ENCODE measurements at places on chromosomes 1 and 21.
A peak's percentile ranks its signal among the peaks of the same experiment; 100 is the strongest.

DNA sequence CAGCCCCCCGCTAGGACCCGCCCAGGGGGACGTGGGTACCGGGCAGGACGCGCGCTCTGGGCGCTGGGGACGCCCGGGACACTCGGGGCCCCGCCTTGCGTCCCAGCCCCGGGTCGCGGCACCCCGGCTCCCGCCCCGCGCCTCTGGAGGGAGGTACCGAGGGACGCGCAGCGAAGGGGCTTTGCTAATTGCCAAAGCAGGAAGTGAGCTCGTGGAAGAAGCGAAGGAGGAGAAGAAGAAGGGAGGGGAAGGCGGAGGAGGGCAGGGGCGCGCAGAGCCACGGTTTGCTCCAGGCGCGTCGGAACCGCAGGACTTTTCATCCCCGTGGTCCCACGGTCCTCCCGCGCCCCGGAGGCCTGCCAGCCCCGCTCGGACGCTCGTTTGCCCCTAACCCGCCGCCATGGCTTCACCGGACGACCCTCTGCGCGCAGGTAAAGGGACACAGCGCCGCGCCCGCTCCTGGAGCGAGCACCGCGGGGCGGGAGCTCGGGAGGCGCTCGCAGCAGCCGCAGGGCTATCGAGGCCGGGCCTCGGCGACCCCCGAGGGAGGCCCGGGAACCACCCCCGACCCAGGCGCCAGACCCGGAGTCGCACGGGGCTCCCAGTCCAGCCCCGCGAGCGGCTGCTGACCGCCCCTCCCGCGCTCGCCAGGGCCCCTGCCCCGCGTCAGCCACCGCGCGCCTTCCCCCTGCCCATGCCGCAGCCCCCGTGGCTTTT is 1.3 kb downstream of the EDARADD start:
- DNase-seq = peak; percentile 32

DNA sequence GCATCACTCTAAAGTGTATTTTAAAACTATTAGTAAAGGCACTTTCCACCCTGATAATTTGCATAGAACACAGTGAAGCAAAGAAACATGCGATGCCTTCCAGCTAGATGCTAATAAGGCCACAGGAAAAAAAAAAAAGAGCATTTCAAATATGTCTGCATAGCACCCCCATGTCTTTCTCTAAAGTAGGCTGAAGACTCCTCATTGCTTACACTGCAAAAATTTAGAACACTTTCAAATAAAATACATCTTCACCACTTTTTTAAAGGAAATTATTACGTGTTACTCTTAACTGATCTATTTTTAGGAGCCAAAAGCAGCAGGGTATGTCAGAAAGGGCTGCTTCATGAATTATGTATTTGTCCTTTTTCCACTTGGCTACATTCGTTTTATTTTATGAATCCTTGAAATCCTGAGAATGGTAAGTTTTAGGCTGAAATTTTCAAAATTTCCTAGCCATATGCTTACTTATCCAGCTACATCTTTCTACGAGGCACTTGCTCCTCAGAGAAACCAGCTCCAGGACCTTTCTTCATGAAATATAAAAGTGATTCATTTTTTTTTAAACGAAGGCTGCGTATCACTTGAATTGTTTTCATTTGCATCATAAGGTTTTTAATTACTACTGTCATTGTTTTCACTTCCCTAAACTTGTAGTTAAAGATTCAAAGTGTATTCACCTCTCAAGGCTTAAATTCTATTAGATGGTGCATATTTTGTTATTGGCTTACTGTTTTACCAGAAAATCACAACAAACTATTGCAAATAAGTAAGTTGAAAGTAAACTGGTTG is 513.0 kb downstream of the PTPRC start:
- DNase-seq = no peak

- DNase-seq = no peak
Observed at GRCh38 chr1:238404481-238404880, 513.8 kb upstream of the ZP4 start.

DNA sequence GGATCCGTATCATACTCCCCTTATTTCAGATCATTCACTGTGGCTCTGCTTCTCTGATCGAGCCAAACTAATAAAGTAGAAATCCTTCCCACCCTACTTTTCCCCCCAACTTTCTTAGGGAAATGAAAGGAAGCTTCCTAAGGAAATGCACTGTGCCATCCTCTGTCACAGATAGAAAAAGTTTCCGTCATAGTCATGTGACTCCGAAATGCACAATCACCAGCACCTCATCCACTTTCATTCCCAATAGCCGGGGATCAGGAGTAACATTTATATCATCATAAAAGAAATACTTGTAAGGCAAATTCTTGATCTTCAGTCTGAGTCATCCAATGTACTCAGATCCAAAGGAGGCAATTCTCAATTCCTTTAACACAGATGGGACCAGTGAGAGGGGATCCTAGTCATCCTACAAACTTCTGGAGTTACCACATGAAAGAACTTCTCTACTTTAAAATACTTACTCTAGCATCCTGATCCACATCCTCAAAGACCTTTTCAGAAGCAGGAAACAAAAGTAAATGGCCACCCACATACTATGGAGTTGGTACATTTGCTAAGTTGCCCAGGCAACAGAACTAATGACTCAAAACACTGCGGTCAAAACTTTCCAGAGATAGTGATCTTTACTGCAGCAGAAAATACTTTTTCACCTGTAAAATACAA is 97.8 kb upstream of the ZC3H11B start:
- no peak for DNase-seq

GRCh38 chr1:37038227-37039093 is 4.1 kb upstream of the GRIK3 start:
- no peak for DNase-seq

DNA sequence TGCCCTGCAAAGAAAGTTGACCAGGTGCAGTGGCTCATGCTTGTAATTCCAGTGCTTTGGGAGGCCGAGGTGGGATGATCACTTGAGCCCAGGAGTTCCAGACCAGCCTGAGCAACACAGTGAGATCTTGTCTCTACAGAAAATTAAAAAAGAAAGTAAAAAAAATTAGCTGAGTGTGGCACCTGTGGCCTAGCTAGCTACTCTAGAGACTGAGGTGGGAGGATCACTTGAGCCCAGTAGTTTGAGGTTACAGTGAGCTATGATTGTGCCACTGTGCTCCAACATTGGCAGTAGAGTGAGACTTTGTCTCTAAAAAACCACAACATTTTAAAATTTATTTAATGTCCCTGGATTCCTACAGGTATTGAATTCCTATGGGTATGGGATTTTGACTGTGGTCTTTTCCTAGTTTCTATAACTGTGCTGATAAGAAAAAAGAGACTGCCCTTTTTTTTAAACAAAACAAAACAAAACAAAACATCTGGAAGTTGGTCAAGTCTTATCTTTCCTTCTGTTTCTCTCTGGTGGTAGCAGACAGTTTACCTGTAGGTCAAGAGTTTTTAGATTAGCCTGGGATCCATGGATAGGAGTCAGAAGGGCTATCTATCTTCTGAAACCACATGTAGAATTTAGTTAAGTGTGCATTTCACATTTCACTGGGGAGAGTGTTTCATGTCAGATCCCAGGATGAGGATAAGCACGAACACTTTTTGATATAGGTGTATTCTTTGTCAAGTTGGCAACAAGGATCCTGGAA is 18.8 kb downstream of the UCK2 start:
- no peak for DNase-seq

GRCh38 chr1:166031932-166032571 is 134.7 kb downstream of the FAM78B start:
- no peak for DNase-seq

- DNase-seq = no peak
Observed at GRCh38 chr1:43743206-43743605, 35.9 kb downstream of the ST3GAL3 start.

DNA sequence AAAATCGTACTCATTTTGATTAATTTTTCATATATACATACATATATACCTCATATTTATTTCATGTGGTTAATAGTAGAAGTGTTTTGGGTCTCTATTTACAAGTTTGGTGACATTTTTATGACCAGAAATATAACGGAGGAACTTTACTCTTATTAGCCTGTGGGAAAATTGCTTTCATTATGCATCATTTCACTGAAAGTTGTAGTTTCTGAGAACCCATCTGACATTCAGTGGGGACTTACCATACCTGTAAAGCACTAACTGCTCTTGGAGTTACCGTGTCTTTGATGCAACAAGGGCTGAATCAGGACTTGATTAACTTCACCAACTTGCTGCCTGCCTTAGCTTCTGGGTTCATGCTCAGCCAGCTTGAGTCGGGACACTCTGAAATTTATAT is 49.9 kb upstream of the ITPKB start:
- no peak for DNase-seq

DNA sequence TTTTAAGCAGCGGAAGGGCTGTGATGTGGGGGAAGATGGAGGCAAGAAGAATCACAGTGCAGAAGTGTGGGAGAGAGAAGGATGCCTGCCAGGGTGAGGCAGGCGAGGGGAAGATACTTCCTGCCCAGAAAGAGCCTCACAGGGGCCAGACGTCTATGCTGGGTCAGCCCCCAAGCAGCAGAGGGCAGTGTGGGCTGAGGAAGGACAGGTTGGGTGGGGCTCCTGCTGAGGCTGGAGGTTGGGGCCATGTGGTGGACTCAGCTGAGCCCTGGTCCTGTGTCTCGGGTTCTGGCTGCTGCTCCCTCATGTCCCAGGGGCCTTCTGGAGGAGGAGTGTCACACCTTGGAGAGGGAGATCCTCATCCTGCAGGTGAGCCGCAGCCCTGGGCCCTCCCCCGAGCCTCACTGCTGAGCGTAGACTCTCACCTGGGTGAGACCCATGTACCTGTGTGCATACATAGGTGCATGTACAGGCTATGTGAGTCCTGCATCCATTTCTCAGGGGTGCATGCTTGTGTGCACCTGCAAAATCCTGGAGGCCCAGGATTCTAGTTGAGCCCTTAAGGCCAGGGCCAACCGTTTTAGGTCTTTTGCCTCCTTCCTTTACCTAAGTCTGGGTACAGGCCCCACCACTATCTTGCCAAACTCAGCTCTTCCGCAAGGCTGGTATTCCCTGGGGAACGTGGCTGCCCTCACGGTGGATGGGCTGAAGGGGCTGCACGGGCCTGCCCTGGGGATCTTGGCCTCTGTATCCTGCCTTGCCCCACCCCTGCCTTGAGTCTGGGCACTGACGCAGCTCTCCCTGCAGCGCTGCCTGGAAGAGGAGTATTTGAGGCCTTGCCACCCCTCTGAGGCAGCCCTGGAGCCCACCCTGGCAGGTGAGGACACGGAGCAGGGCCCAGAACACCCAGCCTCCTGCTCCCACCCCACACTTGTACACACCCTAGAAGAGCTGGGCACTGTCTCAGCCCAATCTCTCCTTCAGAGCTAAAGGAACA is 3.7 kb downstream of the CCDC24 start:
- DNase-seq = no peak

- no peak for DNase-seq
Observed at GRCh38 chr21:20642681-20643080, 355.5 kb upstream of the NCAM2 start.

GRCh38 chr1:5728663-5729355 is 263.4 kb downstream of the NPHP4 start:
- no peak for DNase-seq

GRCh38 chr1:66288048-66288447 is 245.9 kb upstream of the SGIP1 start:
- DNase-seq = no peak

- no peak for DNase-seq
Observed at GRCh38 chr1:184889902-184890301, 84.4 kb downstream of the NIBAN1 start.

DNA sequence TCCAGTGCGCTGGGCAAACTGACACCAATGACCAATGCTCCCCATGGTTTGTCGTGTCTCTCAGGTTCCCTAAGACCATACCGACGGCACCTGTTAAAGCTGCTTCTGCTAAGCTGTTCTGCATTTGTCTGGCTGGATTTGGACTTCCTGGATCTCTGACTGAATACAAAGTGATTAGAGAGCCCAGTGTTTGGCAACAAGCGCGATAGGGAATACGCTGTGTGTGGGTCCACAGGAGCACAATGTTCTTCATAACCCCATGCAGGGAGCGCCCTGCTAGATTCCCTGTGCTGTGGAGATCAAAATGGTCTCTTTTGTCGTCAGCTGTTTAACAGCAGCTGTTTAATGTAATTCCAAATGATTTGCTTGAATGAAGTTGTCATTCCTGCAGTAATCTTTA is 26.0 kb upstream of the ESRRG start:
- no peak for DNase-seq

DNA sequence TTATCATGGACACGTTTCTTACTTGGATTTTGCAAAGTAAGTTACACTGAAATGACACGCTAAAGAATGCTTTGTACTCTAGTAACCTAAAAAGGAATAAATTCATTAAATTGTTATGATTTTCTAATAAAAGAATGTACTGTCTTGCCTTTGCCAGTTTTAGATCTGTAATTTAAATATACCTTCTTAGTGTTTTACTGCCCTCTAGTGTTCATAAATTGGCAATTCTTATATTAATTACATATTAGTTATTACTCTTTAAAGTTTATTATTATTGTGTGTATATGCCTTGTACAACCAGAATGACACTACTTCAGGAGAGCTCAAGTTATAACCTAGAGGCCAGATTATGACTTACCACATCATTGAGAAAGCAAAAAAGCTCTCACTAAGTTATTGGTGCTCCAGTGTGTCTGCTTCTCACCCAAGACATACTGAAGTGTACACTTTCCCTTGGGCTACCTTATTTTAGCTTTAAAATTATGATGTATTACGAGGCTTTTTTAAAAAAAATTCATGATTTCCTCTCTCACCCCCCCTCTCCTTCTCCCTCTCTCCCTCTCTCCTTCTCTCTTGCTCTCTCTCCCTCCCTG is 169.9 kb downstream of the HS2ST1 start:
- DNase-seq = no peak

GRCh38 chr1:22100168-22100567 is 42.7 kb downstream of the WNT4 start:
- DNase-seq = no peak

- DNase-seq = no peak
Observed at GRCh38 chr21:21064353-21064752, 66.1 kb downstream of the NCAM2 start.

DNA sequence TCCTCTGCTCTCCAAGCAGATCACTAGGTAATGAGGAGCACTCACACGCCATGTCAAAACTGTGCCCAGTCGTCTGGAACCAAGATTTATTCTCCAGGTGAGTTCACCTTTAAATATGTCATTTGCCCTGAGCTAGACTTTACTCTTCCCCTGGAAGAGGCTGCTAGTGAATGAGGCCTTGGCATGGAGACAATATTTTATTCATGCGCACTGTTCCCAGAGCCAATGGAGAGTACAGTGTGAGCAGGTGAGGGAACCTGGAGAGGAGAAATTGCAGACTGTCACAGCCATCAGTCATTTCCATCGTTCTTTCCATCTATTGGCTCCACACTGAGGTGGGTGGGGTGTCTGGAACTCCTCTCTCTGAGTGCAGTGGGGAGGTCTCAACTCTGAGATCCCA is 333.6 kb downstream of the KCNH1 start:
- no peak for DNase-seq

GRCh38 chr1:74237787-74238186 is 2.6 kb downstream of the TNNI3K start:
- DNase-seq = no peak
